HCEC 1CT (cell line): ENCODE measurements at places on chromosomes 2 and 18.

GRCh38 chr18:35117951-35118411 is 76.8 kb downstream of the MAPRE2 start:
- DNase-seq: peak; percentile 62

- no peak for DNase-seq
Measured at GRCh38 chr18:64276311-64277090, 127.6 kb upstream of the LINC00305 start.

- DNase-seq: no peak
Measured at GRCh38 chr18:75439348-75439747, 11.8 kb upstream of the SMIM21 start.

- DNase-seq: no peak
Measured at GRCh38 chr18:53677480-53677879, 547.0 kb downstream of the MBD2 start.

DNA sequence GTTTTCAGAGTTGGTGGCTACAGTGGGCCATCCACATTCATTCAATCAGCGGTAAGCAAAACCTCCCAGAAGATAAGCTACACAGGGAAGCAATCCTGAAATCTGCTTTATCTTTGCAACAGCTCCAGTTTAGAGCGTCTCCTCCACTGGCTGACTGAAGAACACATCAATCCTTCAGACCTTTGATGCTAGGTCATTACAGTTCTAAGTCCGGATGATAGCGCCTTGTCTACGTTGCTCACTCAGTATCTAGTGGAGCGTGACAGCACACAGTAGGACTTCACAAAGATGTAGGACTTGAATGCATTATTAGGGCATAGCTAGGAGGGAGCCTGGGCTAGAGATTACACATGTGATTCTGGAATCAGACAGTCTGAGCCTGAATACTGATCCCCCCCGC is 5.0 kb downstream of the COLEC12 start:
- no peak for DNase-seq

DNA sequence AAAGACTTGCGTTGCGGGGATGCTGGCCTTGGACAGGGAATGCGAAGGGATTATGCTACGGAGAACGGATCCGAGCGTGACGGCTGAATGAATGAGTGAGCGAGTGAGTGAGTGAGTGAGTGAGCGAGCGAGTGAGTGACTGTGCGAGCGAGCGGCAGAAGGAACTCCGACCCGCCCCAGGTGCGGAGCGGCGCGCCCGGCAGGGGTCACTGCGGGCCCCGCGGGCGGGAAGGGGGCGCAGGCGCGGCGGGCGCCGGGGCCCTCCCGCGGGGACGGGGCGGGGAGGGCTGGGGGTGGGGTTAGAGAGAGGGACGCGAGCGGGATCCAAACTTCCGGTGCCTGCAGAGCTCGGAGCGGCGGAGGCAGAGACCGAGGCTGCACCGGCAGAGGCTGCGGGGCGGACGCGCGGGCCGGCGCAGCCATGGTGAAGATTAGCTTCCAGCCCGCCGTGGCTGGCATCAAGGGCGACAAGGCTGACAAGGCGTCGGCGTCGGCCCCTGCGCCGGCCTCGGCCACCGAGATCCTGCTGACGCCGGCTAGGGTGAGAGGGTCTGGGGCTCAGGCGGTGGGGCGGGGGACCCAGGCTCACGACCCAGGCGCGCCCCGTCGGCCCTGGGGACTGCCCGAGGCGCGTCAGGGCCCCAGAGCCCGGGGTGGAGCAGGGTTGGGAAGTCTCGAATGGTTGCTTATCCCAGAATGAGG is at the start of gene ITM2C:
Gene ITM2C, plus strand, starts transcription at position 338 of the 702 bp plus-strand sequence. Its CDS starts 84 bp downstream, at position 422.
- DNase-seq: peak; percentile 23

DNA sequence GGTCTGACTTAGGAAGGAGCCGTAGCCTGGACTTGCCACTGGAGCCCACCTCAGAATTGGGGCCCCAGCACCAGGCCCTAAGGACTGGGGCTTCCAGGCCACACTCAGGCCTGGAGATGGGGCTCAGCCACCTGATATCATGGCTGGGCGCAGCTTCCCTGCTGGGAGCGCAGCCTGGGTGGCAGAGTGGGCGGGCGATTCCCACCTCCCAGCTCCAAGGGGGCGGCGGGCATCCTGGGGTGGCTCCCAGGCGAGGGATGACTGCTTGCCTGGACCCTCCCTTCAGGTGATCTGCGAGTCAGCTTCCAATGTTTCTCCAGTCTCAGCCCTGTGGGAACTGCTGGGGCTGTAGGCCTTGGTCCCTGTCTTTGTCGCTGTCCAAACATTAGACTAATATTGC is 20.1 kb downstream of the GPR35 start:
- no peak for DNase-seq

DNA sequence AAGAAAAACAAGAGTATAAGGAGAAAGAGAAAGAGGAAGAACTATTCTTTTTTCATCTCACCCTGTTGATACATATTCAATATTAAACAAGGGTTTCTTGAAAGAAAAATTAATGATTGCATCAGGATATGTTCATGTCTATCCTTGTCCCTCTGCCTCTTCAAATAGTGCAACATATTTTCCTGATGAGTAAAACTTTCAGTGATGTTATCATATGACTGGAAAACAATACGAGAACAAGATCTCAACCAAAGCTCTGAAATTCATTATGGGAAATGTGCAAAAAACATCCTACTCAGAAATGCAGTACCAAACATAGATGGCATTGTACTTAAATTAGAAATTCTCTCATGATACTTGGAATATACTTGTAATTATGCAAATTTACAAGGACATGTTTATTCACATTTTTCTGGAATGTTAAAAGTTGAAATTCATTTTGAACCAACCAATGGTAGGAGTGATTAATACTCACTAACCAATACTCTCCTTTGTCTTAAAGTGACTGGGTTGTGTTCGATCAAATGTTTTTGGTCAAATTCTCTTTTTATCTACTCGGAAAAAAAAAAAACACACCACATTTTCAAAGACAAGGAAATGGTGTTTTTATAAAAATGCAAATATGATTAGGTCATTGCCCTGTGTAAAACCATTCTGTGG is 148.9 kb upstream of the GULP1 start:
- peak; percentile 46 for DNase-seq

DNA sequence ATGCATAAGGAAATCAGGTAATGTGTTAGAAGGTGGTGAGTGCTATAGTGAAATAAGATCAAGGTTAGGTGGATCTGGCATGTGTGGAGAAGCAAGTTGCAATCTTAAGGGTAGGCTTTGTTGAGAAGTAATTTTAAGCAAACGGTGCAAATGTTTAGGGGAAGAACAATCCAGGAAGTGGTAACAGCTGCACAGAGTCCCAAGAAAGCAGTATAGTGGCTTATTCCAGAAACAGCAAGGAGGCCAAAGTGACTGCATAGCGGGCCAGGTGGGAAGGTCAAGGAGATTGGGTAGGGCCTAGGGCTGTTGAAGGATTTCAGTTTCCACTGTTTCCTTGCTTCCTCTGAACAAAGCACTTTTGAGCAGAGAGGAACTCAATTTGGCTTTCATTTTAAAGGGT is 30.0 kb upstream of the RAB1A start:
- no peak for DNase-seq
